ENCODE measurements at places on chromosomes 13 and 19.
A peak's percentile ranks its signal among the peaks of the same experiment; 100 is the strongest.

- no peak for DNase-seq
These were observed 30.8 kb downstream of the KLF2 start for GRCh38 chr19:16355293-16356043.

GRCh38 chr13:113934576-113934975, 39.3 kb downstream of the C13orf46 start:
- DNase-seq: no peak

DNA sequence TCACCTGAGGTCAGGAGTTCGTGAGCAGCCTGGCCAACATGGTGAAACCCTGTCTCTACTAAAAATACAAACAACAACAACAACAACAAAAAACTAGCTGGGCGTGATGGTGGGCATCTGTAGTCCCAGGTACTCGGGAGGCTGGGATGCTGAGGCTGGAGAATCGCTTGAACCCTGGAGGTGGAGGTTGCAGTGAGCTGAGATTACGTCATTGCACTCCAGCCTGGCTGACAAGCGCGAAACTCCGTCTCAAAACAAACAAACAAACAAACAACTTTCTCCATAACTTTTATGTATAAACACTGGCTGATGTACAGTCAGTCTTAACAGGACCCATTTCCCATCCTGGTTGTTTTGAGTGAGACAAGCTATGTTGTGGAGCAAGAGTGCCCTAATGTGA, 5.8 kb upstream of the CYP4F8 start:
- no peak for DNase-seq

DNA sequence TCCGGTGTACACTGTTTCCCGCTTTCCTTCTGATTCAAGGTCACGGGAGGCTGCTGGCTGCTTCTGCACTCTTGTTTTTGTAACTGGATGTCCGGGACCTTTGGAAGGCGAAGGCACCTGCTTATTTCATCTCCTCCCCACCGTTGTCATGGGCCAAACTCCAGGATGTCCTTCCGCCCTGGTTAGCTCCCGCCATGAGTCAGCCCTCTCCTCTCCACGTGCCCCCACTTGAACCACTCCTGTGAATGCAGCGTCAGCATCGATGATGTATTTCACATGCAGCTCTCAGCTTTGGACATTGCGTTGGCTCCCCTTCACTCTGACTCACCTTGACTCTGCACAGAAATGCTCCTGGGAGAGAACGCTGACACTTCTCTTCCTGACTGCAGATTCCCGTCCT, 5.5 kb upstream of the GALP start:
- peak; percentile 98 for DNase-seq

DNA sequence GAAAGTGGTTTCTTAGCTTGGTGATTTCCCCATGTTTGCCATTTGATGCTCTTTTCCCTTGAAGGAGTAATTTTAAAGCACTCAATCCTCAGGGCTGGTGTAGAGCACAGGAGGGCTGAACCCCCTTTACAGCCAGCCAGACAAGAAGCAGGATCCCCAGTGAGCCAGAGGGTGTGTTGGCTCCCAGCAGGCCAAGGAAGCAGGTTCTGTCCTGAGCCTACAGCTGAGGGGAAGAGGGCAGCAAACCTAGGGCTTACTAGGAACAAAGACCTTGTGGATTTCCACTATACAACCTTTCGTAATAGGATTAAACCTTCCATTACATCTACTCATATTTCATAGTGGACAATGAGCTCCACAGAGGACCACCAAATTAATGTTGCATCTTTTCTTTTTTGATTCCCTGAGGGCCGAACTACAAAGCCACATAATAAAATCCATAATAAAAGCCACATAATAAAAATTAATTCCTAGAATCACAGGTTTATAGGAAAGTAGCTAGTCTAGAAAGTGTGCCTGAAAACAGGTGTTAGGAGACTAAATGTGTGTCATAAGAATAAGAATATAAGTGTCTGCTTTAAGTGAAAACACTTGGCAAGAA, 300.2 kb downstream of the DCLK1 start:
- DNase-seq: no peak

GRCh38 chr13:51638216-51638871, 54.1 kb downstream of the WDFY2 start:
- peak; percentile 45 for DNase-seq

DNA sequence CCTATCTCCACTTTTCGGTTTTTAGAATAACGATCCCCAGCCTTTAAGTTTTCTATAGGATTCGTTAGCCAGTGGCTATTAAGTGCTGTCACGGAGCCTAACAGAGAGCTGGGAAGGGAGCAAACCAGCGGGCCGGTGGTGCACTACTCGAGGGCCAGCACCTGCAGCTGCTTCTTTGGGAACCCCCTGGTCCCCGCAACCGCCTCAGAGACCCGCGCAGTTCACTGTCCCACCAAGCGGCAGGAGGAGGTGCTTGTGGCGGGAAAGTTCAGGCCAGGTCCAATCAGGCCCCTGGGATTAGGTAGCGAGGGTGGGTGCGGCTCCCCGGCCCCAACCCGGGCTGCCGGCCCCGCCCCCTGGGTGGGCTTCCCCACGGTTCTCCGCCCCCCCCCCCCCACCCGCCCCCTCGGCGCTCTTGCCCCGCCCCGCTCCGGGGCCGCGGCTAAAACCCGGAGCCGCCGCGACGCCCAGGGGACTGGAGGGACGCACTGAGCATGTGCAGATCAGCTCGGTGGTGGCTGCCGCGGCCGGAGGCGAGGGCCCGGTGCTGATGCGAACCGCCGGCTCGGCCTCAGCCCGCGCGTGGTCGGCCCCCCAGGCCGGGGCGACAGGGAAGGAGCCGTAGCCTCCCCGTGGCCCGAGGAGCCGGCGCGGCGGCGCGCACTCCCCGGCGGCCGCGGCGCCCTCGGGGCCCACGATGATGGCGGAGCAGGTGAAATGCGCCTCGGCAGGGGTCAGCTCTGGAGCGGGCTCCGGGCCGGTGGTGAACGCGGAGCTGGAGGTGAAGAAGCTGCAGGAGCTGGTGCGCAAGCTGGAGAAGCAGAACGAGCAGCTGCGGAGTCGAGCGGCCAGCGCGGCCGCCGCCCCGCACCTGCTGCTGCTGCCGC, at the start of gene SLAIN1:
Gene SLAIN1, plus strand, starts transcription at position 471 of the 887 bp plus-strand sequence. Its CDS starts 227 bp downstream, at position 698.
- DNase-seq: peak; percentile 22

- no peak for DNase-seq
These were observed 820.2 kb downstream of the GPC5 start for GRCh38 chr13:92218615-92219014.

GRCh38 chr13:22311734-22312404, 641.0 kb downstream of the FGF9 start:
- no peak for DNase-seq

GRCh38 chr13:106182404-106182803, 353.1 kb downstream of the EFNB2 start:
- peak; percentile 89 for DNase-seq

DNA sequence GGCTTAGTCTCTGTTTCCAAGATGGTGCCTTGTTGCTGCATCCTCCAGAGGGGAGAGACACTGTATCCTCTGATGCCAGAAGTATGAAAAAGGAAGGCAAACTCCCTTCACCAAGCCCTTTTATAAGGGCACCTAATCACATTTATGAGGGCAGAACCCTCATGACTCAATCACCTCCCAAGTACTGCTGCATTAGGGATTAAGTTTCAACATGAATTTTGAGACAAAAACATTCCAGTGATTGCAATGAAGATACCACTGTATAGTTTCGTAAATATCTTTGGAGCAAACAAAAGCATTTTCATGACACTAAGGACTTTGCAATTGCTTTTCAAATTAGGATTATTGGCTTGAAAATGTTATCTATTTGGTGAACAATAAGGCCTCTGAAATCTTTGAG, 63.8 kb downstream of the RNF17 start:
- DNase-seq: peak; percentile 65

DNA sequence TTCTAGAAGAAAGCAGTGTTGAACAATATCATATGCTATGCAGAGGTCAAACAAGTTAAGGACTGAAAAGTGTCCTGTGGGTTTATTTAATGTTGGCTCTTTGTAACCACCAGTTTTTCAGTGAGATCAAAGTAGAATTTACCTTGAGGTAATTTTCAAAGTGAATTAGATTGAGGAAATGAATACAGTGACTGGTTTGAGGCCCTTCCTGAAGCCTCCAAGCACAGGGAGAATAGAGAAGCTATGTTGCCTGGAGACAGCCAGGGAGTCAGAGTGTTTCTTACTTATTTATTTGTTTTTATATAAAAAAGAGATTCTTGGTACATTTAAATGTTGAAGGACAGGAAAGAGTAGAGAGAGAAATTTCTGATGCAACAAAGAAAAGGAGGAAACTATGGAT, 954.3 kb upstream of the SPRY2 start:
- no peak for DNase-seq

- no peak for DNase-seq
These were observed 2.6 kb downstream of the NDUFA11 start for GRCh38 chr19:5900976-5901375.

GRCh38 chr13:114202581-114202980, 23.5 kb downstream of the CFAP97D2 start:
- no peak for DNase-seq

DNA sequence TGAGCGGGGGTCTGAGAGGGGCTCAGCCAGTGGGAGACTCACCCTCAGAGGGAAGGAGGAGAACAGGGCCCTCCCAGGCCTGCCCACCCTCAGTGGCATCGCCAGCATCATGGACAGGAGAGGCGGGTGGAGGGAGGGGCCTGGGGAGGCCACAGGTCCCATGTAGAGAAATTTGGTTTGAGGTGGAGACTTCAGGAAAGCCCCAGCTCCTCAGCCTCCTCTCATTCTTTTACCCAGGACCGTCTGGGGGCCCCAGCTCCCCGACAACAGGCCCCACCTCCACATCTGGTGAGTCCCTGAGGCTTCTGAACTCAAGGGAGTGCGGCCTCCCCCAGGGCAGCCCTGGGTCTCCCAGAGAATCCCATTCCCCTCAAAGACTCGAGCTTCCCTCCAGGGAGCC, 3.1 kb downstream of the LILRB1 start:
- DNase-seq: no peak

DNA sequence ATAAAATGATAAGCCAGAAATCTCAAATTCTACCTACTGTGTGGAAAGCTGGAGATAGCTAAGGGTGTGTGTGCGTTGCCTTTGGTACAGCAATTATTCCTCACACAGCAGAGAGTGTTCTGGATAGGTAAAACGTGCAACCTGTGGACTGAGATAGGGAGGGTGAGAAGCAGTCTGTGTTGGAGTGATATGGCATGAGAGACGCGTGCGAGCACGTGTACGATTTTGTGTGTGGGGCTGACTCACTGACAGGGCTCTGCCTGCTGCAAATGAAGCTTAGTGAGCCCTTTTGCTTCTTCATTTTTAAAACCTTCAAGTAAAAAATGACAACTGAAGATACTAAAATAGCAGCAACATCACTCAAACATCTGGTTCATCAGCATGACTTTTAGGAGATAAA, 35.7 kb upstream of the SLC10A2 start:
- DNase-seq: peak; percentile 17

DNA sequence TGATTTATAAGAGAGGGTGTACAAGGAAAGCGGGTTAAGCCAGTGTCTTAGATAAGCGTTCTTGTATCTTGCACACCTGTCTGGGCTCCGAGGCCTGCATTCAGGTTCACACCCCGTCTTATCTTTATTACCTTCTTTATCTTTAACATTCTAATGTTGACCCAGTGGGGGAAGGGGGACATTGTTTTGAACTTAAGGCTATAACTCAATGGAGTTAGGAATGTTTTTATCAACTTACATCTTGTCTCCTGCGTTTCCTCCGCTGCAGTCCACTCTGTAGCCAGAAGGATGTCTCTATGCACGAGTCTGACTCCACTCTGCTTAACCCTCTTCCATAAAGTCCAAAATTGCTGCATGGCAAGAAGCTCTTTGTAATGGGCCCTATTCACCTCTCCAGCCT, 71.2 kb downstream of the FGF9 start:
- no peak for DNase-seq

GRCh38 chr19:7550987-7551761, 15.7 kb downstream of the PNPLA6 start:
- peak; percentile 60 for DNase-seq

GRCh38 chr19:16037424-16038195, 38.7 kb upstream of the TPM4 start:
- DNase-seq: no peak

DNA sequence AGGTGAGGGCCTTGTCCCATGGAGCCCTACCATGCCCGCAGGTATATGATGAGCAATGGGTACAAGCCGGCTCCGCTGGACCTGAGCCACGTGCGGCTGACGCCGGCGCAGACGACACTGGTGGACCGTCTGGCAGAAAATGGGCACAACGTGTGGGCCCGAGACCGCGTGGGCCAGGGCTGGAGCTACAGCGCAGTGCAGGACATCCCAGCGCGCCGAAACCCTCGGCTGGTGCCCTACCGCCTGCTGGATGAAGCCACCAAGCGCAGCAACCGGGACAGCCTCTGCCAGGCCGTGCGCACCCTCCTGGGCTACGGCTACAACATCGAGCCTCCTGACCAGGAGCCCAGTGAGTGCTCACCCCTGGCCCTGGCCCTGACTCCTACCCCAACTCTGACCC, 32.6 kb downstream of the RYR1 start:
- no peak for DNase-seq

DNA sequence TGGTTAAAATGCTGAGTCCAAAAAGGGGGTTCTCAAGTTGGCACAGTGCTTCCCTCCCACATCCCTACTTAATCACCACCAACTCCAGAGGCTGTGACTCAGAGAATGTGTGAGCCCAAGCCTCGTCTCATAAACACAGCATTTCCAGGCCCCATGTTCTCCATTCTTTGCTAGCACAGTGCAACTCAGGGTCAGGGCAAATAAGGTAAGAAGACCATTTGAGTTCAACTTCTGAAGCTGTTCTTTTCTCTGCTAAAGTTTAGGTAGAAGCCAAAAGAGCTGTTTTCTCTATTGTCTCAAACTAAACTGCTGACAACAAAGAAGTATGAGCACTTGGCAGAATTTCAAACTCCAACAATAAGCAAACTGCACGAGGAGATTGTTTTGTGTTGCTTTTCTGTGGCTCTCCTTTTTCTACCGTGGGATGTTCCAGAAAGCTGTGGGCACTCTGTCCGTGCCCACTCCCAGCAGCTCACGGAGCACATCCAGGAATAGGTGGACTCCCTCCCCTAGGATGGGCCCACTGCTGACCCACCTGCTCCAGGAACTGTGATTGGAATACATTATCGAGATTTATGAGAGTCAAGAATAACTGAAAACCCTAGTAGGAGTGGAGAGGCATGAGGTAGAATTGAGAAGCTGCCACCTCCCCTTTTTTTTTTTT, 494.3 kb downstream of the COG6 start:
- peak; percentile 84 for DNase-seq

DNA sequence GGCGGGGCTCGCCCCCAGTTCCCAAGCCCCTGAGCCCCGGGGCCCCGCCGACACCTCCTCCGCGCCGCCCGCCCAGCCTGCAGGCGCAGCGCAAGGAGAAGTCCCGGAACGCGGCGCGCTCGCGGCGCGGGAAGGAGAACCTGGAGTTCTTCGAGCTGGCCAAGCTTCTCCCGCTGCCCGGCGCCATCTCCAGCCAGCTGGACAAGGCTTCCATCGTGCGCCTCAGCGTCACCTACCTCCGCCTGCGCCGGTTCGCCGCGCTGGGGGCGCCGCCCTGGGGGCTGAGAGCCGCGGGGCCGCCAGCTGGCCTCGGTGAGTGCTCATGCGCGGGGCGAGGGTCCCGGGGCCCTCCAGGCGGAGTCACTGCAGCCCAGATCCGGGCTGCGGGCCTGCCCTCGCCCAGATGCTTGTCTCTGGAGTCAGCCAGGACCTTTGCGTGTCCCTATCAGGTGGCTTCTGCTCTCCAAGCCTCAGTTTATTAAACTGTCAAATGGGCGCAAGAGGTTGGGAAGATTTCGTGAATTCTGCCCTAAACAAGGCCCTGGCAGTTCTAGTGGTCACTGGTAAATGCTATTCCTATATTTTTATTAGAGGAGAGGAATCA, 2.0 kb downstream of the NPAS1 start:
- no peak for DNase-seq
